GM23248 (cell line): ENCODE measurements at places on chromosomes 2 and 18.

DNA sequence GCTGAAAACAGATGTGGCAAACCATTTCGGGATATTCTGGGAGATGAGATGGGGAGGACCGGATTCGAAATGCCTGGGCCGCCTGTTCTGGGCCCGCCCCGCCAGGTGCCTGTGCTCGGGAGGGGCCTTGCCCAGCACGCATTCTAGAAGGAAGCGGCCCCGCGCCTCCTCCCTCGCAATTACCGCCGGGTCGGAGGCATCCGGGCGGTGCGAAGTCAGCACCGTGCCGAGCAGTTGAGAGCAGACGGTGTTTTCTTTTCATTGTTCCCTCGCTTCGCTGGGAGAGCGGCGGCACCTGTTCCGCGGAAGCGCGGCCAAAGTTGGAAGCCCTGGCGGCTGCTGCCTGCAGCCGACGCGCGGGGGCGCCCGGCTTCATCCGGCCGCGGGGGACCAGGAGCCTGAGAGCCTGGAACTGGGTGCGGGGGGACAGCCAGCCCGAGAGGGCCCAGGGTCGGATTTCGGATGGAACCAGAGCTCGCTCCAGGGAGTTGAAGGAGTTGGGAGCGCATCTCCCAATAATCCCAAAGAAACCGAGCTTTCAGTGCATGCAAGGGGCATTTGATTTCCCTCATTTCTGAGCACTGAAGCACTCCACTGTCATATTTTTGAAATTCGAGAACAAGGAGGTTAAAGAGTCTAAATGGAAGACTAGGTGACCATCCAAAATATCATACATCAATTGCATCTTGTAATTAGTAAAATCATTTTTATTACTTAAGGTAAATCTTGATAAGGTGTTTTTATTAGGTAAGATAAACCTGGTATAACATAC, 241.8 kb upstream of the RAB12 start:
- peak; percentile 38 for DNase-seq

- DNase-seq = no peak
Observed at GRCh38 chr2:33077844-33078243, 131.1 kb downstream of the LTBP1 start.

GRCh38 chr18:57584444-57584843, 2.1 kb downstream of the FECH start:
- DNase-seq = no peak

GRCh38 chr18:33699372-33699771, 121.4 kb downstream of the ASXL3 start:
- DNase-seq = no peak

DNA sequence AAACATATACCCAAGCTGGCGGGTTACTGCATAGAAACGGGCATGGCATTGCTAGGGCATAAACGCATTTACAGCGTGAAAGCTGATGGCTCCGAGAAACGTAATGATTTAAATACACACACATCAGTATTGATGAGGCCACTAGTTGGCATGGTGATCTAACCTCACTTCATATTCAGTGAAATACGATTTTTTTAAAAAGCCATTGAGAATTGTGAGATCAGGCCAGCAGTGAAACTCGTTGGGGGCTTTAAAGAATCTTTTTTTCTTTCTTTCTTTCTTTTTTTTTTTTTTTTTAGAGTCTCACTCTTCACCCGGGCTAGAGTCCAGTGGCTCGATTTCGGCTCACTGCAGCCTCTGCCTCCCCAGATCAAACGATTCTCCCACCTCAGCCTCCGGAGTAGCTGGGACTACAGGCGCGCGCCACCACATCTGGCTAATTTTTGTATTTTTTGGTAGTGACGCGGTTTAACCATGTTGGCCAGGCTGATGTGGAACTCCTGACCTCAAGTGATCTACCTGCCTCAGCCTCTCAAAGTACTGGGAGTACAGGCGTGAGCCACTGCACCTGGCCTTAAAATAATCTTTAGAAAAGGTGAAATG, 2.4 kb upstream of the SMAD7 start:
- peak; percentile 61 for DNase-seq

- DNase-seq = peak; percentile 12
Observed at GRCh38 chr2:54924121-54924520, 126.1 kb downstream of the RTN4 start.

GRCh38 chr18:74604774-74605173, 7.1 kb downstream of the ZNF407 start:
- DNase-seq = peak; percentile 38

- peak; percentile 43 for DNase-seq
Observed at GRCh38 chr2:209367075-209367747, 56.6 kb upstream of the MAP2 start.

DNA sequence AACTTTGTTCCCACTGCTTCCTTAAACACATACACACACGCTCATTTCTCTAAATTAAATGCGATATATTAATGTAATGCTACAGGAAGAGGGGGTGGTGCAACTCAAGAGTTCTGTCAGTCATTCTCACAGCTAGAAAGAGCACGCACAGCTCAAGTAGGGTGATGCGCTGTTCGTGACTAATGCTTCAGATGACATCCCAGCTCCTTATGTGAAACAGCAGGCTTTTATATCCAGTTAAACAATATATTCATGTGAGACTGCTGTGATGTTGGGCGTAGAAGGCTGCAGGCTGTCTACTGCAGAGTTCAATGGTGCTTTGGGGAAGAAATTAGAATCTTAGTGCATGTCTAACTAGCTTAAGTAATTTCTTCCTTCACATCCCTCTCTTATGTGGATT, 912.6 kb upstream of the FSHR start:
- DNase-seq = no peak

- peak; percentile 92 for DNase-seq
Observed at GRCh38 chr2:30862054-30862651, 54.9 kb upstream of the CAPN13 start.

DNA sequence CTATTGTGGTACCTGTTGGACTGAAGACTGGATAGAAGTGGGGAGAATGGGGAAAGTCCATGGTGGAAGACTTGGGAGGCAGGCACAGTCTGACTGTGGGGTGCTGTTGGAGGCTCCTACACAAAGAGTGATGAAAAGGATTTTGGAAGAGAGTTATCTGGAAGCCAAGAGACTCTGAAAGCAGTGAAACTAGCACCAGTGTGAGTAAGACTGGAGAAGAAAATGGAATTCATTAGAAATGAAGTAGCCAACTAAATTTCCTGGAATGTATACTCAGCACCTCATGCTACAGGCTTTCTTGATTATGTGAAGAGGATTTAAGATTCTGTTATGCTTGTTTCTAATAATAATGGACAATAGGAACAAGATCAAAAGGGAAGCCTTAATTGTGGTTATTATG, 27.7 kb downstream of the ELP2 start:
- peak; percentile 59 for DNase-seq

DNA sequence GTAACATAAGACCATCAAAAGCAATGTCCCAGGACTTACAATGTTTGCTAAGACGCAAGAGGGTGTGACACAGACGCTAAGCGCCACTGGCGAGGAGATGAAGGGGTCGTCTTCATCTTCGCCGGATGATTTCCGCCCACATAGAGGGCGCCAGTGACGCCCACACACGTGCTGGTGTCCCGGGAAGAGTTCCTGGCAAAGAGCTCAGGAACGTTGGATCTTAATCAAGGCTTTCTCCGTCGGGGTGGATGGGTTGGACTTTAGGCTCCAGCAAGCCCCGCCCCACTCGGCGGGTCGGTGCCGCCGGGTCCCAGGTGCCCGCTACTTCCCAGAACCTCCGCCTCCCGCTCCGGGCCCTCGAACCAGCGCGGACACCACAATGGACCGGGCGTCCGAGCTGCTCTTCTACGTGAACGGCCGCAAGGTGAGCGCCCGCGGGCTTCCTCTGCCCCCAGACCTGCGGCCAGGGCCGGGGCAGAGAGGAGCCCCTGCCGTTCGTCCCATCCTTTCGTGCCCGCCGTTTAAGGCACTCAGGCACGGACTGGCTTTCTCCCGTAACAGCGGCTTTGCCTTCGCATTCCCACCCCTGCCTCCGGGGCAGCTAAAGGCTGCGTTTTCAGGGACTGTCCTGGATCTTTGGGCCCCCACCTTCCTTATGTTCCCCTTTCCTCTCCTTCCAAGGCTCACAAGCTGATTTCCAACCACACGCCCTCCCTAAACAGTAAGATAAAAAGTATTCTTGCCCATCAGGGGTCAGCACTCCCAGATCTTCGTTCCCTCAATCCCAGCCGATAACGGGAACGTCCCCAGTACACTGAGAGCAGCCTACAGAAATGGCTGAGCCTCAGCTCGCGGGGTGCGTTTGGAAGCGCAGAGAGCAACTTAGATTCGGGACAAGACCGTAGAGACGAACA, at the start of gene AOX1:
Gene AOX1 (plus strand): TSS at position 285 of the 914 bp plus-strand sequence. CDS start 95 bp downstream, at position 380.
- DNase-seq = peak; percentile 67

- DNase-seq = peak; percentile 60
Observed at GRCh38 chr2:143686585-143687164, 557.5 kb downstream of the ARHGAP15 start.

DNA sequence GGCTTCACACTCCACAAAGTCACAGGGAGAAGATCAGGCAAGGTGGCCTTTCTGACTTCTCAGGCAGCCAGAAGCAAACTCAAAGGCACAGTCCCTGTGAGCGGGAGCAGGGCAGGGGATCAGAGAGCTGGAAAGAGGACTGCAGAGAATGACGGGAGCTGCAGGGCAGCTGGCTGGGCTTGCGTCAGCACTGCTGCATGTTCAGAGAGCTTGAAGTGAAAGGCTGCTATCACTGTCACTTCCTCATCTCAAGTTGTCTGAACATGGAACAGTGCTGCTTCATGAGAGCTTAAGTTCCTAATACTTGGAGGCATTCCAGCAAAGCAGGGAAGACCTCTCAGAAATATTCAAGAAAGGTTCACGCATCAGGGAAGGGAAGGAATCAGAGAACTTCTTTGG, 20.4 kb downstream of the TGFBRAP1 start:
- no peak for DNase-seq
